Left lung (tissue), 14 donors: ENCODE measurements at places on chromosomes 7 and 10. TPM values are rescaled to one million over a fixed set of nuclear protein-coding genes. Genes with fewer than 3 reads are reported as not detected.

CDC14C gene
- total RNA-seq = not detected

FOXI2 gene
- total RNA-seq = not detected

SORCS3 gene
- total RNA-seq = not detected

SPAM1 gene
- total RNA-seq = not detected

SP8 gene
- not detected for total RNA-seq

VSIR gene
- 133 TPM for total RNA-seq

AKR1B1 gene
- 79.1 TPM for total RNA-seq

SPDYE5 gene
- not detected for total RNA-seq

A1CF gene
- not detected for total RNA-seq
